Left cardiac atrium (tissue), 4 donors: ENCODE measurements at places on chromosomes 2 and 18.

DNA sequence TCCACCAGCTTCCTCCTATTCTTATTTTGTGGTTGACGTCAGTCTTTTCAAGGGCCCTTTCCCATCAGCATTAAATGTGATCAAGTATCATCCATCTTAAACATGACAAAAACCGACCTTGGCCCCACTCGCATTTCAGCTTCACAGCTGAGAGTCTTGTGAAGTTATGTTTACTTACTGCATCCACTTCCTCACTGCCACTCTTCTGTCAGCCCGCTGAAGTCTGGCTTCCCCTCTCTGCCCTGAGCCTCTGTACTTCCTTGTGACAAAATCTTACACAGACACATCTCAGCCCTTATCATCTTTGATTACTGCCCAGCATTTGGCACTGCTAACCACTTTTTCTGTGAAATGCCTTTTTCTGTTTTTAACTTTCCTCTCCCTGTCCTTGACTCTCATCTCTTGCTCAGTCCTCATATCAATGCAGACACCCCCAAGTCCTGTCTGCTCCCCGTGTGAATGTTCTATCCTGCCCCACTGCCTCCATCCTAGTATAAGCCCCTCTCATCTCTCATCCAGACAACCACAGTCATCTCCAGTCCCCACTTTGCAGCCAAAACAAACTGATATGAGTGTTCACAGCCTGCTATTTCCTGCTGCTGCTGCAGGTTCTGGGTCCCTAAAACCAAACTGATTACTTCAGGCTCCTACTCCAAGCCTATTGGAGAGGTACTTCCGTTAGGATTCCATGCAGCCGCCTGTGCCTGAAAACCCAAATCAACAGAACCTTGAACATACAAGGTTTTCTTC, 31.4 kb downstream of the FOSL2 start:
- no peak for DNase-seq

DNA sequence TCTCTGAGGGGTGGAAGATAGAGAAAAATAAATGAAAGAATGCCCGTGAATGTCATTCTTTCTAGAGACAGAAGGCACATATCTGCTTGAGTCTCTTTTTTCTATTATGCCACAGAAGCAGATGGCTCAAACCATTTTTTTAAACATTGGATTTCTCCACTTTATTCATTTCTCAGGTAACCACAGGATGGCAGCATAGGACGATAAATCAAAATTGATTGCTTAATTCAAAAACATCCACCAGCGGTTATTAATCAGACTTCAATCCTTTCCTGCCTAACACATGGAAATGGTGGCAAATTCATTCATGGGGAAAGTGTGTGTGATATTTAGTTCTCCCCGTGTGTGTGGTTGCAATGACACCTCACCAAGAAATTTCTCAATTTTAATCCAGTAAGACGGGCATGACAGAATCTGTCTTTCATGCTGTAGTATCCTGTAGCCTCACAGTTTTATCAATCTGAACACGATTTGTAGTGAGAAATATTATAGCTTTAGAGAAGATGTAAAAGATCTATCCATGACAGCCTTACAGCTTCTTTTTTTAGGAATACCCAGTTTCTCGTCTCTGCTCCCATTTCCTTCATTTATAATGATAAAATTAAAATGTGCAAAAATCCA, 72.2 kb downstream of the DSC3 start:
- DNase-seq, result no peak

DNA sequence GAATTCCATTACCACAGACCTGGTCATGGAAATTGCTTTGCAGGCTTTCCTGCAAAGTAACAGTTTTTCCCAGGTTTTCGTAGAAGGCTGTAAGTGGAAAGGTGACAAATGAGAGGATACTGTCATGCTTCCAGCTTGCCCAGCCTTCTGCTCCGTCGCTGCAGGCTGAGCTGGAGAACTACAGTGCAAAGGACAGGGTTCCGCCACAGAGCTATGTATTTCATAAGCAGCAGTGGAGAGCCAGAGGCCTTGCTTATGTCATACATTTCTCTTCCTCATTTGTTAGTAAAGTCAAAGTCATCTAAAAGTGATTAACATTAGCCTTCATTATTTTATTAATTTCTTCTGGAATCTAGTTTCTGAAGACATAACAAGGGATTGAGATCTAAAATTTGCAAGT, 72.9 kb upstream of the RBM44 start:
- no peak for DNase-seq

DNA sequence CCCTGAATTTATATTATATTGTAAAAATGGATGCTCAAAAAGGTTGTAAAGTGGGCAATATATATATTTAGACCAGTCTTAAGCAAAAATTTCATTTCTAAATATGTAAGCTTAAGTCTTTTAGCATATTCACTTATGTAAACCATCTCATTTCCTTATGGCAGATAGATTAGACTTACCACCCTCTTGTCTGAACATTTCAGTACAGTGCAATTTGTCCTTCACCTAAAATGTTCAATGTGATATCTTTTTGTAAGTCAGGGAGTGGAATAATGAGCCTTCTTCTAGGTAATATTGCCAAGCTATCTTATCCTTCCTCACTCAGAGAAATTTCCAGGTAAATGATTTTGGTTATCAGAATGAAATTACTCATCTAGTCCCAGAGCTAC, 92.3 kb downstream of the KLF7 start:
- no peak for DNase-seq

DNA sequence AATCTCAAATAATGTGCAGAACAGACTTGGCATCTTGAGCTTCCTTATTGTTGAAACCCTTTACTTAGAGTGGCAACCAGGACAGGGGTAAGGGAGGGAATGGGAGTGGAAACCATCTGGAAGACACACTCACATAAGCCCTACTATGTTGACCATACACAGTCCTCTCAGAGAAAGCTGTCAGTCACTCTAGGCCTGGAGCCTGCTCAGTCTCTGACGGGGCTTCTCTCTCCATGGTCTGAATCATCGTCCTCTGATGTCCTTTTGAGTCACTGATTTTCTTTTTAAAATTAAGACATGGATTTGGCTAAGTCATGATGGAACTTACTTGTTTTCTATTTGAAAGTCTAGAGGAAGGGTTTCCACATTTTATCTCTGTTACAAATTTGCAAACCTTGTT, 74.0 kb downstream of the MYO1B start:
- no peak for DNase-seq
